ENCODE measurements at places on chromosomes 16 and 17.
A peak's percentile ranks its signal among the peaks of the same experiment; 100 is the strongest.

GRCh38 chr16:51321251-51321650 is 170.2 kb upstream of the SALL1 start:
- DNase-seq: no peak

- no peak for DNase-seq
These were observed 9.2 kb downstream of the TAF1C start for GRCh38 chr16:84177741-84178073.

GRCh38 chr16:67329901-67330300 is 3.3 kb downstream of the LRRC36 start:
- no peak for DNase-seq

DNA sequence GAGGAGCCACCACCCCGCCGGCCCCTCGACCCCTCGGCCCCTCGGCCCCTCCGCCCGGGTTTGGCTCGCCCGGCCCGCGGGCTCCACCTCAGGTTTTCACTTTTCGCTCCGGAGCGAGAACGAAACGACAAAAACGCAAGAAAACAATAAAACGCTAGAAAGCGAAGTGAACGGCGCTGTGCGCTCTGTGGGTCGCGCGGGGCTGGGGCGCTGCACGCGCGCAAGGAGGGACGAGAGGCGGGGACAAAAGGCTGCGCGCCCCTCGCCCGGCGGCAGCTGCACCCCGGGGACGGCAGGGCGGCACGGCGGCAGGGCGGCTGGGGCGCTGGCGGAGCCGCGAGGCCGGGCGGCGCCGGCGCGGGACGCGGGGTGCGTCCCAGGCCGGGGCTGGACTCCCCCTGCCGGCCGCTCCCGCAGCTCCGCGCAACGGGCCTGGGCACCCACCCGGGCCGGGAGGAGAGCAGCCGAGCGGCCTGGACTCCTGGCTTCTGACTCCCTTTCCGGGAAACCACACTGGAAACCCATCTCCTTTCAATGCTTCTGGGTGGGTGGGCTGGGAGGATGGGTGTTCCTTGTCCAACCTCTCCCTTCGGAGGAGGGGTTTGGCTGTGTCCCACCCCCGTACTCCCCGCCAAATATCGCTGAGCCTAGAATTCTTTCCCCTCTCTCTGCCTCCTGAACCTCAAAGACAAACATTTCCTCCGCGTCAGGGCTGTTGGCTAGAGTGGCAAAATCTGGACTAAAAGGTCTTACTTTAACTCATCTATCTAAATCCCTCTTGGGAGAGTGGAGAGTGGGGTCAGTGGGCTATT is 9.9 kb downstream of the TBX2 start:
- peak; percentile 94 for DNase-seq

DNA sequence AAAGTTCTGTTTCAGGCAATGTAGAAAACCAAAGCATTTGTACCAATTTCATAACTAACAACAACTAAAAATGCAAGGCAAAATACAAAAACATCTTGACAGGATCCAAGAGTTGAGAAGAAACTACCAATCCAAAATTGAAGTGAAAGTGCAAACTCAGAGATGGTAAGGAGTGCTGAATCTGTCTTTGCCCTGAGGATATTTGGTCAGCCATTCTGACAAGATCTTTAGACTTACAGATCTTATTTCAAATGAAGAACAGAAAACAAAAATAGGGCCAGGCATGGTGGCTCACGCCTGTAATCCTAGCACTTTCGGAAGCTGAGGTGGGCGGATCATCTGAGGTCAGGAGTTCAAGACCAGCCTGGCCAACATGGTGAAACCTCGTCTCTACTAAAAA is 412.8 kb downstream of the ZFHX3 start:
- DNase-seq: no peak

DNA sequence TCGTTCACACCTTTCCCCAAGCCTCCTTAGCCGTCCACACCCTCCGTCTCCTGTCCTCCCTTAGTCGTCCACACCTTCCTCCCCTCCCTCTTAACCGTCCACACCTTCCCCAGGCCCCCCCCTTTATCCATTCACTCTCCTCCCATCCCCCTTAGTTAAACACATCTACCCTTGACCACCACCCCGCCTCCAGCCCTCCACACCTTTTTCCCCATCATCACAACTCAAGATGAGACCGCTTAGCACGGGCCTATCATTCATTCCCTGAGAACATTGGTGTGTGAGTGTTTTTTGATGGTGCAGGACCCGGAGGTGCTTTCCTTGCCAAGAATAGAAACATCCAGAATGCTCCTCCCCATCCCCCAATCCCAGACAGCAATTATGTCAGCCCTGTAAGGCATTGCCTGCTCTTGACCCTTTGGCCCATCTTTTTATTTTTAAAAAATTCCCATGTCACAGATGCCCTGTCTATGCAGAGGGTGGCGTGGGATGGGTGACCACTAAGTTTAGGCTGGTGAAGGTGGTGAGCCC is 1.4 kb downstream of the TENT4B start:
- peak; percentile 25 for DNase-seq

DNA sequence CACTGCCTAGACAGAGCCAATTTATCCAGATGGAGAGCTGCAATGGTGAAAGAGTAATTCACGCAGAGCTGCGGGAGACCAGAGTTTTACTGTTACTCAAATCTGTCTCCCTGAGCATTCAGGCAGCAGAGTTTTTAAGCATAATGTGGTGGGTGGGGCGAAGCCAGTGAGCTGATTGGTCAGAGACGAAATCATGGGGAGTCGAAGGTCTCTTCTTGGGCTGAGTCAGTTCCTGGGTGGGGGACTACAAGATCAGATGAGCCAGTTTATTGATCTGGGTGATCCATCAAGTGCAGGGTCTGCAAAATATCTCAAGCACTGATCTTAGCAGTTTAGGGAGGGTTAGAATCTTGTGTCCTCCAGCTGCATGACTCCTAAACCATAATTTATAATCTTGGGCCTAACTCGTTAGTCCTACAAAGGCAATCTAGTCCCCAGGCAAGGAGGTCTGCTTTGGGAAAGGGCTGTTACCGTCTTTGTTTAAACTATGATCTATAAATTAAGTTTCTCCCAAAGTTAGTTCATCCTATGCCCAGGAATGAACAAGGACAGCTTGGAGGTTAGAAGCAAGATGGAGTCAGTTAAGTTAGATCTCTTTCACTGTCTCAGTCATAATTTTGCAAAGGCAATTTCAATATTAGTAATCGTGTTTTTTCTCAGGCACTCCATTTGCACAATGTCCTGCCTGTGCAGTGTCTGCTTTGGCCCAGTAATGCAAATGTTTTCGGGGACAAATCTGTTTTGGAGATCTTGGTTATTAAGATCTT is 27.0 kb downstream of the PIGL start:
- no peak for DNase-seq

DNA sequence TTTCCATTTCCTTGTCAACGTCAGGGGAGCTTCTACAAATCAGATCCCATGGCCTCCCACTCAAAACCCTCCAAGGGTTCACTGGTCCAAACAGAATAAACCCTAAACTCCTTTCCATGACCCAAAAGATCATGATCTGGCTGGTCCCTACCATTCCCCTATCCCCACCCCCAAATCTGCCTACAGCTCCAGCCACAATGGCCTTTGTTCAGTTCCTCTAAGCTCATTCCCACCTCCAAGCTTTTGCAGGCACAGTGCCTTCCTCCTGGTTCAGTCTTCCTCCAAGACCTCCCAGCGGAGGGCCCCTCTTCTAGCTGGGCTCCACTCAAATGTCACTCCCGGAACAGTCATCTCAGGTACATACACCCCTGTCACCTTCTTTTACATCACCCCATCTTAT is 2.0 kb downstream of the GPRC5B start:
- DNase-seq: no peak

DNA sequence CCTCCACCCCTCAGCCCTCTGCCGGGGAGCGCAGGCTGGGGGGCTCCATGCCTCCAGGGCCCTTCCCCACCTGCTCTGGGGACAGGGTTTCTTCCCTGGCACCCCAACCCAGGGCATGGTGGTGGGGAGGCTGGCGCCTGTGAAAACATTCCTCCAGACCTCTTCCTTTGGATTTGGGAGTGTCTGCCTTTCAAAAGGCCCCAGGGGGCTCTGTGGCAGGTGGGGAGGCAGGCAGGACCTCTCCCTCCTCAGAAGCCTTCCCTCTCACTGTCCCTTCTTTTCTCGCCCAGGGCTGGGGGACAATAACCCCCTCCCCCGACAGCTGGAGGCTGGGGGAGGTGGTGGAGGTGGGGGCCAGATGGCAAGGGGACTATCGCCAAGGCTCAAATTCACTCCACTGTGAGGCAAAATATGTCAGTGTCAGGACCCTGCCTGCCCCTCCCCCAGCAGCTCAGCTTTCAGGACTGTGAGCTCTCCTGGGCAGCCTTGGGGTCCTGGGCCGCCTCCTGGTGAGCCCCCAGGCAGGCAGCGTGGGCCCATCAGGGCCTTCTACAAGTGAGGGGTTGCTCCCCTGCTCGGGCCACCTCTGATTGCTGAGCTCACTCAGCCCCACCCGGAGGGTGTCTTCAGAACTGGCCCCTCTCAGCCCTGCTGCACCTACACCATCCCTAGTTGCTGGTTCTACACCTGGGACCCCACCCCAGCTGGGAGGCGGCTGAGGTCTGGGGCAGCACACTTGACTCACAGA is 1.8 kb downstream of the CDH15 start:
- no peak for DNase-seq

GRCh38 chr17:80456465-80457235 is 19.8 kb downstream of the NPTX1 start:
- DNase-seq: no peak

- no peak for DNase-seq
These were observed 8.6 kb upstream of the ABCA9 start for GRCh38 chr17:69069226-69069750.

GRCh38 chr16:85761861-85762260 is 11.0 kb upstream of the C16orf74 start:
- no peak for DNase-seq

GRCh38 chr16:67236563-67237395 is 9.8 kb downstream of the TMEM208 start:
- DNase-seq: peak; percentile 91

DNA sequence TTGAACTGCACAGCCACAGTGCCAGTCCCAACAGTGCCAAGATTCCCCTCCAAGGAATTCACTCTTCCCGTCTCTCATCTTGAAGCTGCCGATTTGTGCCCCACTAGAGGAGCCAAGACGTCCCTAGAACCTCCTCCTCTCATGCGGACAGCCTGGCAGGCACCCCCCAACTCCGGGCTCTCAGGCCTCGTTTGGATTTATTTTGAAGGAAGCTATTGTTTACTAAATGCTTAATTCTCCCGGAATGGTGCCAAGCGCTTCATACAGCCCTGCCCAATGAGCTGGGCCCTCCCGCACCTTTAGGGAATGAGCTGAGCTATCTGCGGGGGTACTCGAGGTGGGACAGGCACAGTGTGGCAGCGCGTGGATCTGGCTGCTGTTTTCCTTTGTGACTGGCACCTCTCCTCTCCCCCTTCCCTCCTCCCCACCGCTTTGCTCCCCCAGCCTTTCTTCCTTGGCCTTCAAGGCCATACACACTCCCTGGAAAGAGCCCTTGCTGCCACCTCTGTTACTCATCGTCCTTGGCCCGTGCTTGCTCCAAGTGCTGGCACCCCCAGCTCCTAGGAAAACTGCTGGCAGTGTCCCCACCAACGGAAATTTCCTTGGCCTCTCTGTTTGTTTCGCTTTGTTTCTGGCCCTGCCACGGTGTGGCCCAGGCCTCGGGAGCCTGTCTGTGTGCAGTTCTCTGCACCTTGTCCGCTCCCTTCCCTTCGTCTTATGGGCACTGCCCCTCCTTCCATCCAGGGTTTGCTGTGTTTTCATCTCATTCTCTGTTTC is 49.9 kb upstream of the CDR2 start:
- peak; percentile 32 for DNase-seq

- DNase-seq: no peak
These were observed 14.4 kb downstream of the IRX5 start for GRCh38 chr16:54945063-54945462.

DNA sequence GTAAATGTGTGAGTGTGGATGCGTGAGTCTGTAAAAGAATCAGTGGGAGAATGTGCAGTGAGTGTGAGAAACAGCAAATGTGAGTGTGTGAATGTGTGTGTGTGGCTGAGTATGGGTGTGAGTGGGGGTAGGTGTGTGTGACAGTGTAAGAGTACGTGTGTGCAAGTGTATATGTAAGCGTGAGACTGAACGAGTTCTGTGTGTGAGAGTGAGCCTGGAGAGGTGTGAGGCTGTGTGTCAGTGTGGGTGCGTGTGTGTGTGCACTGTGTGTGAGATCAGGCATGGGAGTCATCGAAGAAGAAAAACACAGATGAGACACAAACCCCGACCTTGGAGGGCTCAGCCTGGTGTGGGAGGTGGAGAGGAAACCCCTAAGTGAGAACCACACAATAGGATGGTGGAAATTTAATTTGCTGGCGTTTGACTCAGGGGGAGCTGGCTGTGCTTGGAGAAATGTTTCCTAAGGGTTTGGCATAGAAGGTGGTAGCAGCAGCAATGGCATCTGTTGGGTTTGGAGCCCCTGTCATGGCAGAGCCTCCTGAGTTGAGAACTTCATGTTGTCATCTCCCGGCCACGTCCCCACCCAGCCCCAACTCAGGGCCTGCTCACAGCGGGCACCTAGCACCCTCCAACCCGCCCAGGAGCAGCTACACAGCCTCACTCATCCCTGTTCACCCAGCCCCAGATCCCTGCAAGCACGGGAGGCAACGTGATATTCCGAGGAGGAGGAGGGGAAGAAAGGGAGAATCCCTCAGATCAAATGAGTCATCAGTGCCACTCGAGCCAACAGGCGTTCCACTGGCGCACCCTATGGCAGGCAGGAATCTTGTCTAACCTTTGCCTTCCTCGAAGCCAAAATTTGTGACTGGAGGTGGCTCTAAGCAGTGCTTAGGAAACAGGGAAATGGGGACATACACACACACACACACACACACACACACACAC is 14.3 kb upstream of the NUBP1 start:
- peak; percentile 59 for DNase-seq

- DNase-seq: no peak
These were observed 320 bp upstream of the KRTAP4-2 start for GRCh38 chr17:41178341-41178740.

DNA sequence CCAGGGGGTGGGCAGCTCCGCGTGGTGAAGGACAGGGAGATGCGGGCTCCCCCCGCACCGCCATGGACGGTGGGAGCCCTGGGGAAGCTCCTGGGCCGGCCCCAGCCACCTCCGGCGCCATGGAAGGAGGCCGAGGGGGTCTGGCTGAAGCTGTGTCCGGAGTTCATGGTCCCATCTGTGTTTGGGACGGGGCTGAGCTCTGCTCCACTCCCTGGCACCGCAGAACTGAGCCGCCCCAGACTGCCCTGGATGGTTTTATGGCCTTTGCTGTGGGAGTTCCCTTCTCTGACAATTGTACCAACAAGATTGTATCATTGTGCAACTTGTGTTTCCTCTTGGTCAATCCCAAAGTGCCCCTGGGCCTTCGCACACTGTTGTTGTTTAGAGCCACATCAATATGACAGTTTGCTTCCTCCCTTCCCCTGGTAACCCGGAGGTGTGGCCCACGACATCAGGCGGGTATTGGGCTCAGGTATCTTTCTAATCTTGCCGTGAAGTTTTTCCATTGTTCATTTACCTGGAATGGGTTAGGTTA is 942 bp downstream of the KRT23 start:
- peak; percentile 54 for DNase-seq

DNA sequence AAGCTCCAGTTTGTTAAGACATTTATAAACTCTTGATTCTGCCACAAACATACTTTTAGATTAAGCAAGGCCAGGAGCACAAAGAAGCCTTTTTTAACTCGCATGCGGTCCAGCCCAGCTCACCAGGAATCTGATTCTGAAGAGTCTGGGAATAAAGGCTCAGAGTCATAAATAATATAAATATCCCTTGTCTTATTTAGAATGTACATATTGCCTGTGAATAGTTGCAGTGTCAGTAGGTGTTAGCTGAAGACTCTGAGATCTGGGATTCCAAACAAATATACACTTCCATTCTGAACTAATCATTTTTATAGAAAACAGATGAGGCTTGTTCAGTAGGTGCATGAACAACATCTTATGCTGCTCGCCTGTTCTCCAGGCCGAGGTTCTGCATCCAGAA is 59.1 kb upstream of the ELAC2 start:
- DNase-seq: no peak

GRCh38 chr17:47956791-47957590 is 692 bp downstream of the PRR15L start:
- no peak for DNase-seq

Measured in upper lobe of left lung (tissue), 6 donors.